Suppressor macrophage treated with lipopolysaccharide for 1 hour (primary cell): ENCODE measurements at places on chromosomes 3 and 15.

DNA sequence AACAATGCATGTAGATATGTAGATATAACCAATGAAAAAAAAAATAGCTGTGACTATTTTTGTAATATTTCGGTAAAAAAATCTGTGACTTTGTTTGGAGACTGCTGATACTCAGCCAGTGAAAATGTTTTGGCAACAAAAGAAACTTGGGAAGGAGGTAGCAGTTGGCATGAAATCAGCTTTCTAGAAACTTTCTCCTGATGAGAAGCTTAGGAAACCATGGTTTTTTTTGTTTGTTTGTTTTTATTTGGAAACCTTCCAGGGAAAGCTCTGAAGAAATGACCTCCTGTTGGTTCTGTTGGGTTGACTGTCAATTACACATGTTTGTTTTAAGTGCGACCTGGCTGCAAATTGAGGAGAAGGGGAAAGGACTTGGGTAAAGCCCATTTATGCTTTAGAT is 445.9 kb downstream of the UNC13C start:
- DNase-seq: no peak

DNA sequence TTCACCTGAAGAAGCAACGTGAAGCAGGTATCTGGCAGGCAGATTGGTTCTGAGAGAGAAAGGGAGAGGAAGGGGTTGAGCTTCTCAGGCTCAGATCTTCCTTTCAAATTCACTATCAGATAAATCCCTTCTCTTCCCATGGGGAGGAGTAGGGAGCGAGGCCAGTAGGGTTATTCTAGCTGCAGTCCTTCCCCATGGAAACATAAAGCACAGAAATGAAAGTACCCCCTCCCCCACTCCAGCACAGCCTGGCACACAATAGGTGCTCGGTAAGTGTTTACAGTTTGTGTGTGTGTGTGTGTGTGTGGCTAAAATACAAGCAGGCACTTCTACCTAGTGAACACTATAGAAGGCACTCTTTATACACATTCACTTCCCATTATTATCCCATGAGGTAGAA is 20.8 kb upstream of the VPS8 start:
- no peak for DNase-seq

- DNase-seq: peak; percentile 11
Measured at GRCh38 chr3:60759439-60759838, 491.8 kb downstream of the FHIT start.

DNA sequence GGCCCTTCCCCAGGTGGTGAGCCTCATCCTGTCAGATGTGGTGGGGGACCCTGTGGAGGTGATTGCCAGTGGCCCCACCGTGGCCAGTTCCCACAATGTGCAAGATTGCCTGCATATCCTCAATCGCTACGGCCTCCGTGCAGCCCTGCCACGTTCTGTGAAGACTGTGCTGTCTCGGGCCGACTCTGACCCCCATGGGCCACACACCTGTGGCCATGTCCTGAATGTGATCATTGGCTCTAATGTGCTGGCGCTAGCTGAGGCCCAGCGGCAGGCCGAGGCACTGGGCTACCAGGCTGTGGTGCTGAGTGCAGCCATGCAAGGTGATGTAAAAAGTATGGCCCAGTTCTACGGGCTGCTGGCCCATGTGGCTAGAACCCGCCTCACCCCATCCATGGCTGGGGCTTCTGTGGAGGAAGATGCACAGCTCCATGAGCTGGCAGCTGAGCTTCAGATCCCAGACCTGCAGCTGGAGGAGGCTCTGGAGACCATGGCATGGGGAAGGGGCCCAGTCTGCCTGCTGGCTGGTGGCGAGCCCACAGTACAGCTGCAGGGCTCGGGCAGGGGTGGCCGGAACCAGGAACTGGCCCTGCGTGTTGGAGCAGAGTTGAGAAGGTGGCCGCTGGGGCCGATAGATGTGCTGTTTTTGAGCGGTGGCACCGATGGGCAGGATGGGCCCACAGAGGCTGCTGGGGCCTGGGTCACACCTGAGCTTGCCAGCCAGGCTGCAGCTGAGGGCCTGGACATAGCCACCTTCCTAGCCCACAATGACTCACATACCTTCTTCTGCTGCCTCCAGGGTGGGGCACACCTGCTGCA is 4.8 kb downstream of the GLYCTK start:
- DNase-seq: no peak

DNA sequence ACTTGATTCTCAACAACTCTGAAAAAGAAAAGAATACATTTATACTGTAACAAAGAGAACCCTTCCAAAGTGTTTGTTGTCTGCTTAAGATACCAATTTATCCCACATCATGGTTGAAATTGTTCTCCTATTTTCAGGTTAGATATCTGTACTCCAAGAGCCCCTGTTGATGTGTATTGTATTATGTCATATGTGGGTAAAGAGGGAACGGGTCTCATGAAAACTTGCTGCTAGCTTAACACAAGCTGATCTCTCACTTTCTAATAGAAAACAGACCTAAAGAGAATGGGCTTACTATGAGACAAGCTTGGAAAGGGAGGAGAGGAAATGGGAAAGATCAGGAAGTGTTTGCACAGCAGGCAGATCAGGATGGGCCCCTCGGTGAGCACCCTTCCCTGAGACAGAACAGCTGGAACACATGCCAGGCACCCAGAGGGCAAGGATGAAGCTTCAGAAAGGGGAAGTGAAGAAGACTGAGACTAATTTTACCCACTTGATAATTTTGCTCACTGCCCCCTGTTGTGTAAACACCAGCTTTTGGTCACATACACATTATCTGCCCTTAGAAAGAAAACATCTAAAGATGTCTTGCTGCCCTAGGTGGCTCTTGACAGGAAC is 747.9 kb upstream of the CCDC54 start:
- no peak for DNase-seq

DNA sequence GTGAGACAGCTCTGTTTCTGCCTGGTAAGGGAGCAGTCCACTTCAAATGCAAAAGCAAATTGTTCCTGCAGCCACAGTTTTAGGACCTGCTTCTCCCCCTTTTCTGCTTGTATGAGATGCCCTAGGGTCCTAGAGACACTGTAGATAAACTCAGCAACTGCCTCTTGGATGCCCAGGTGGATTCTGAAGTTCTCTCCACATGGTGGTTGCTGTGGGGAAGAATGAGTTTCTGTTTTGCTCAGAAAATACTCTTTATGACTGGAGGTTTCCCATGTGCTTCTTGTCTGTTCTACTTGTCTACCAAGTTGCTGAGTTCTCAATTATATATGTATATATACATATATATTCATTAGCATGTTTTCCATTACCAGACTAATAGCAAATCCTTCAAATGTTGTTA is 5.6 kb upstream of the ZNF80 start:
- no peak for DNase-seq

DNA sequence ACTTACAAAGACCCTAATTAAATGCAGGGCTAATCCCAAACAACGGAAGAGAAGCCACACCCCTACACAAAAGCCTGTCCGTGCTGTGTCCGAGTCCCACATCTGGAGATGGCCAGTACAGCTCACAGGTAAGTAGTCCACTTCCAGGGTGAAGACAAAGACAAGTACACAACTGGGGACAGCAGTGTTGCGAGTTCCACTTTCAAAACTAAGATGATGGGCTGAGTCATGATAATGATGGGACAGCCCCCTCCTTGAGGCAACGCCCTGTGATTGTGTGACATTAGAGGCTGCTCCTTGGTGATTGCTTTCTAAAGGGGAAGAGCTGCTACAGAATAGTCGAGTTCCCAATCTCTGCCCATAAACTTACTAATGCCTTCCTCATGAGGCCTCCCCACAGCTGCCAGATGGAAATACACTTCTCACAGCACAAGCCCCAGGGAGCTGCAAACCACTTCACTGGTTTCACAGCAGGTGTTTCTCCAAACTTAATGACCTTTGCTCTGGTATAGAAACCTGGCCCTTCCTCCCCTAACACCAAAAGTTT is 27.6 kb downstream of the RFT1 start:
- DNase-seq: peak; percentile 92

- DNase-seq: peak; percentile 74
Measured at GRCh38 chr15:74489518-74490338, 28.8 kb upstream of the UBL7 start.

- no peak for DNase-seq
Measured at GRCh38 chr15:49978121-49978520, 140.9 kb downstream of the ATP8B4 start.

DNA sequence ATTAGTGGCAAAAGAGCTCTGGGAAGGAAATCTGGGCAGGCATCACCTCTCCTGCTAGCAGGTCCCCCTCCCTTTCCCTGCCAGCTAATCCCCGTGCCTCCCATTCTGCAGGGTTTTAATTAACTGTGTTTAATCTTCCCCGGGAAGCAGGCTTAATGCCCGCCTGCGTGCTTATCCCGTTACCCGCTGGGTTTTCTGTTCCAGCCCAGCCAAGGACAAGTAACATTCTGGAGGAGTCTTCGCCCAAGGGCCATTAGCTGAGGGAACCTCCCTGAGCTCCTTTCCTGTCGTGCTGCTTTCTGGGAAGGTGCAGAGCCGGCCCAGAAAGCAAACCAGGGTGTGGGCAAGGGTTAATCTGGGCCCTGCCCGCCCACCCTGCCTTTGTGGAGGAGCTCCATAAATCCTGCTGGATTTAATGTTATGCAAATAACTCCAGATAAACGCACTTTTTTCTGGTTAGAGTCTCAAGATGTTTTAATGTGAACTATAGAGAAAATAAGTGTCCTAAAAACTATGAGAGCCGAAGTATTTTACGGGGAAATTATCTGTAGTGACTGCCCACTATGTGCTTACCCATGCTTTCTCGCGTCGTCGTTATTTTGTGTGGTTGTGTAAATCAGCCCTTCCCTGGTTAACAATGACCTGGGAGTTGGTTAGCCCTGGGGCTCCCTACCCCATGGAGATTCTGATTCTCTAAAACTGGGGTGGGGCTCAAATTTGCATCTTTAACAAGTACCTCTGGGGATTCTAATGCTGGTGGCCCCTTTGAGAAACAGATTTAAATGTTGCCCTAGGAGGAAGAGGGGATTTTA is 25.9 kb downstream of the TRIM71 start:
- no peak for DNase-seq

GRCh38 chr15:39920510-39921273 is 626 bp upstream of the GPR176 start:
- DNase-seq: peak; percentile 95

- no peak for DNase-seq
Measured at GRCh38 chr15:42240823-42241222, 32.2 kb upstream of the GANC start.

DNA sequence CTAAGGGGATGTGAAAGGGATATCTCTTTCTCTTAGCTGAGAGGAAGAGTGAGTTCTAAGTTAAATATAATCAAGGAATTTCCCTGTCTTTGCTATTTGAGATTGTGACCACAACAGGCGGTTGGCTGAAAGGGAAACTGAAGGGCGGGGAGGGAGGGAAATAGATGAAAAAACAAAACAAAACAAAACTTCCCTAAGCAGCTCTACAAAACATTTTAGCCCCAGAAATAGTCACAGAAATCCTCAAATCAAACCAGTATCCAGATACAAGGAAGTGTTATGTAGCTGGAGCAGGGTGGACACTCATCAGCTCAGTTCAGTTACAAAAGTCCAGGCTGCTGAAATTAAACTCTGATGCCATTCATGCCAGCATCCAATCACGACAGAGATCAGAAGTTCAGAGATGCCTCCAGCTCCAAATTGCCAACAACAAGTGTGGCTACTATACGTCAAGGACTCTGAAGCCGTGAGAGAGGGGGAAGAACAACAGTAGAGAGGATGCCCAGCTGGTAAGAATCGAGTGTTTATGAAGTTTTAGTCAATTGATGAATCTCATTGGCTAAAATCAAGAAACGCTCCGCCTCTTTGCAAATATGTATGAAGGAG is 319 bp upstream of the TP63 start:
- DNase-seq: peak; percentile 63

DNA sequence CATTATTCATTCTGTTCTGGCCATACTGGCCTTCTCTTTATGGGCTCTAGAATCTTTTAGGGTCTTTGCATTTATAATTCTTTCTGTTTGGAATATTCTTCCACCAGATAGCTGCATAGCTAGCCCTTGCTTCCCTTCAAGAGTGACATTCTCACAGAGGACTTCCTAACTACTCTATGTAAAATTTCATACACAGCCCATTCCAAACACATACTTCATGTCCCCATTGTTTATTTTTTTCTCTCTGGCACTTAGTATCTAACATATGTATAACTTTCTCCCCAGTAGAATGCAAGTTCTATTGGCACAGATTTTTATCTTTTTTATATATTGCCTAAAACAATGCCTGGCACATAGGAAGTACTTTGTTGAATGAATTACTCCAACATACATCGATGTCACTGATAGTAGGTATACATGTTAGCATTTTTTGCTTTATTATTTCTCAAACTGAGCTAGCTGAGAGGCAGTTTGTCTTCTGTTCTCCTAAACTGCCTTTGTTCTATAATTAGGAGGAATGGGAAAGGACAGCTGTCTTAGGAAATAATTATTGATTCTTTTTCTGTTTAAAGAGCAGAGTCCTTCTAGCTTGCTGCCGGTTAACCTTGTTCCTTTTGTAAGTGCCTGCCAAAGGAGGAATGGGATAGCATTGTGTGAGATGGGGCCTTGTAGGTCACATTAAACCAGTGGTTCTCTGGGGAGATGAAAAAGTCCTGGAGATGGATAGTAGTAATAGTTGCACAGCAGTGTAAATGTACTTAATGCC is 7.9 kb downstream of the FAM162A start:
- DNase-seq: no peak

GRCh38 chr3:48518069-48518468 is 14.1 kb upstream of the SHISA5 start:
- DNase-seq: no peak

DNA sequence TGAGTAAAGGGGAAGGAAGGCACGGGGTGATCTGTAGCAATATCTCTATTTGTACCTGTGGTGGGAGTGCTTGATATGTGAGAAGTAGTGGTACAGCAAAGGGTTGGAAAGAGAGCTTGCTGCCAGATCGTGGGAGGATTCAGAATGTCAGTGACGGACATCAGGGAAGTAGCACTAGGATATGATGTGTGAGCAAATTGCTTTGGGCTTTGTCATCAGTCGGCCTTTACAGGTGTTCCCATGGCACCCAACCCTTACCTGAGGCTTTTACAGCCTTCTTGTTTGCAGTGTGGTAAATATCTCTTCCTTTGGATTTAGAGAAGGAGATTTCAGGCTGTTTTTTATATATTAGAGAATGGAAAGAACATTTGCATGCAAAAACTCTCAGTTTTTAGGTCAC is 29.8 kb downstream of the IL1RAP start:
- no peak for DNase-seq

DNA sequence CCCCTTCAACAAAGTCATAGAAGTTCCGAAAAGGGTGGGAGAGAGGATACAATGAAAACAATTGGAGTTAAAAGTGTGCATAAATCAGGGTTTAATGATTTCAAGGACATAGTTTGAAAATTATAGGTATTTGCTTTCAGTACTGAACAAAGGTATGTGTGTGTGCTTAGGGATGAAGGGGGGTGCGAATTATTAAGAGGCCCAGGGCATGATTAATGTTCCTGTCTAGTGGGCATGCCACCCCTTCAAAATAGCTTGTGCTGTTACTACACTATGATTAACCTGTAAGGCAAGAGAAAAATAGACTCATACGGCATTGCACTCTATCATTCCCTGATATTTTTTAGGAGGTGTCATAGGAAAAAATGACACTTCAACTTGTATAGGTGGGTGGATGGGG is 731.6 kb downstream of the NAALADL2 start:
- DNase-seq: no peak

GRCh38 chr3:183027276-183027675 is 46.9 kb upstream of the DCUN1D1 start:
- no peak for DNase-seq

- DNase-seq: no peak
Measured at GRCh38 chr3:64104006-64104405, 80.7 kb upstream of the PSMD6 start.
